MG63 (cell line): ENCODE measurements at places on chromosomes 16 and 17. TPM values are rescaled to one million over a fixed set of nuclear protein-coding genes. Genes with fewer than 3 reads are reported as not detected.

The CEP295NL gene
- 0.67 TPM in 1 of 2 replicates, not detected in the other for total RNA-seq

DNA sequence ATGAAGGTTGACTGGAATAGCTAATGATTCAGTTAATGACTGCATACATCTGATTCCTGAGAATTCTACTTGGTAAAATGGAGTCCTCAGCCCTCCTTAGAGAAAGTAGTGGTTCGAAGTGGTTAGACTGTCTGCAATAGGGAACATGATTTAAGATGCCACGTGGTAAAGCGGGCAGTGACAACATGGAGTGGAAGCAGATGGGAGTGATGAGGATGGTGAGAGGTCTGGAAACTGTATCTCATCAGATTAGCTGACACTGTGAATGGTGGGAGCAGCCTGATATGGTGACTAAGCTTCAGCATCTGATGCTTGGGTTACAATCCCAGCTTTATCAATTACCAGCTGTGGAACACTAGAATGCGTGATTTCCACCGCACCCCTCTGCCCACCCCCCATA is 8.4 kb downstream of the CDH11 start:
- no peak for DNase-seq

- DNase-seq: peak; percentile 81
These were observed 9.9 kb upstream of the RAP1GAP2 start for GRCh38 chr17:2786176-2786881.

GRCh38 chr16:66207883-66208265 is 158.6 kb upstream of the CDH5 start:
- no peak for DNase-seq

DNA sequence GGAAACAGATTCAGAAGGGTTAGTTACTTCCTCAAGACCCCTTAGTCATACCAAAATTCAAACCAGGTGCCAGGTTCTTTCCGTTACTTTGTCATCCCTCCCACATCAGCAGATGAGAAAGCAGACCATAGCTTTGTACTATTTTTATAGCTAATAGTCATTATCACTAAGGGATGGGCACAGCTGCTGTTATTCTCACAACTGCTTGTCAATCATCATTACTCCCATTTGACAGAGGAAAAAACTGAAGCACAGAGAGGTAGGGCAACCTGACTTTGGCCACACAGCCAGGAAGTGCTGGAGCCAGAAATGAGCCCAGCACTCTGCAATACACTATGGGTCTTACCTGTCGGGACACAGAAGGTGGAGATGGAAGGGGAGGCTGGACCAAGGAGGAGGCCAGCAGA is 30.0 kb downstream of the TEKT5 start:
- no peak for DNase-seq

The GJD3 gene
- total RNA-seq: not detected in 2 replicates

The KRTAP4-6 gene
- not detected in 2 replicates for total RNA-seq

GRCh38 chr16:14284371-14284770 is 213.3 kb downstream of the MRTFB start:
- no peak for DNase-seq

DNA sequence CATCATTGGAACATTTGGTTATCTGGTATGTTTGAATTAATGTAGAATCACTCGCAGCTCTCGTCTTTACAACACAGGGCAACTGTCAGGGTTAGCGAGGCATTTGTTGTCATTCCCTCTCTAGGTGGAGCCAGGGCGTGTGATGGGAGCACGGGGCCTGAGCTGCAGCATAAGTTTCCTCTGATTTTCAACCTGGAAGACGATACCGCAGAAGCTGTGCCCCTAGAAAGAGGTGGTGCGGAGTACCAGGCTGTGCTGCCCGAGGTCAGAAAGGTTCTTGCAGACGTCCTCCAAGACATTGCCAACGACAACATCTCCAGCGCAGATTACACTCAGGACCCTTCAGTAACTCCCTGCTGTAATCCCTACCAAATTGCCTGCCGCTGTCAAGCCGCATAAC is 37.2 kb downstream of the WIPI1 start:
- no peak for DNase-seq

DNA sequence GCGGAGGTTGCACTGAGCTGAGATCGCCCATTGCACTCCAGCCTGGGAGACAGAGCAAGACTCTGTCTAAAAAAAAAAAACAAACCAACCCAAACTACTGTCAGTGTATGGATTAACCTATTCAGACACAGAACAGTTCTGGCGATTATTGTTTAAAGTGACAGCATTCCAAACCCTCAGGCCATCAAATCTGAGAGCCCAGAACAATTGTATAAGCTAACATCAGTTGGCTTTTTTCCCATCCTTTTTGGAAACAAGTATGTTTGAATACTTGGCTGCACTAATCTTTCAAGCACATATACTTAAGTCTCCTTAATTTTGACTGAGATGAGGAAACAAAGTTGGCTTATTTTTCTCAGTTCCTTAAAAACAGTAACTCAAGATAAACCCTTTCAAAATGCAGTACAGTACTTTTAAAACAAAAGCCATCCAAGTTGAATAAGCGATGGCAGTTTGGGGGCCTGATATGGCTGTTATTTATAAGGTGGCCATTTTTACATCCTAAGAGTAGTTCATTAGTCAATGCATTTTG is 1.4 kb downstream of the ZSWIM7 start:
- DNase-seq: no peak

DNA sequence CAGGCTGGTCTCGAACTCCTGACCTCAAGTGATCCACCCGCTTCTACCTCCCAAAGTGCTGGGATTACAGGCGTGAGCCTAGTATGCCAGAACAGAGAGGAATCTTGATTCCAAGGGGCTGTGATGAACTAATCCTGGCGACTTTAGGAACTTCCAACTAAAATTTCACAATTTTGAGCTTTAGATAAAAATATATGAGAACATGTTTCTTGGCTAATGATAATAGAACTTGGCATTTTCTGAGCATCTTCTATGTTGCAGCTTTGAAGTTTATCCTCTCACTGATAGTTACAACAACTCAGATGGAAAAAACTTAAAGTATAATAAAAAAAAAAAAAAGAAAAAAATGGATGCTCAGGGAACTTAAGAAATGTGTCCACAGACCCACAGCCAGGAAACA is 69.8 kb upstream of the WSCD1 start:
- DNase-seq: no peak

The TRPV3 gene
- total RNA-seq: 0.07 TPM in 1 of 2 replicates, not detected in the other

DNA sequence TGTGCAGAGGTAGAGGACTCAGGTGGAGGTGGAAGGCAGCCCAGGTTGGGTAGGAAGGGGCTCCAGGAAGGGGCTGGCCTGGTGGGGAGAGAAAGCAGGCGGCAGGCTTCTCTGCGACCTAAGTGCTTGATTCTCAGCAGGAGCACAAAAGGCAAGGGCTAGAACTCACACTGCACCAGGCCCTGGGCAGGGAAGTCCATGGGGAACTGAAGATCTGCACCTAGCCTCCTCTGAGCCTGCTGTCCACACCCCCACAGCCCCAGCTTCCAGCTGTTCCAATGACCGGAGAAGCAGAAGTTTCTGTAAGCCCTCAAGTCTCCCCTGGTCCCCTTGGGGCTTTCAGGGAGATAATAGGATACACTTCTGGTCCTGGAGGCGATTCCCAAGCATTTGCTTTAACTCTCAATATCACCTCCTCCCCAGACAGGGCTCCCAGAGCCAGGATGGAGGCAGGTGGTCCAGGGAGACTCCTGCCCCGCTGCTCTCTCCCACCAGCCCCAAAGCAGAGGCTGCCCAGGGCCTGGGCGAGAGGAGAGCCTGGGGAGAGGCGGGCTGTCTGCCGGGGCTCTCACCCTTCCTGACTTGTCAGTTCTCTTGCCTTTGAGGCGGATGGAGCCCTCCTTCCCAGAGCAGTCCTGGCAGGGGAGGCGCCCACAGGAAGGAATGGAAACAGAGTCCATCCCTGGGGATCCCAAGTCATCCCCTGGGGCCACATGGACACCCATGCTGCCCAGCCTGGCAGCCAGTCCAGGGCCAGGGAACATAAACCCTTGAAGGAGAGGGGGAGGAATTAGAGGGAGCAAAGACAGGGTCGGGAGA is 126.0 kb downstream of the RBFOX3 start:
- DNase-seq: no peak

The CNGB1 gene
- not detected in 2 replicates for total RNA-seq

The GCGR gene
- not detected in 2 replicates for total RNA-seq

The PIK3R6 gene
- total RNA-seq: not detected in 2 replicates

GRCh38 chr17:42980766-42981397 is 517 bp downstream of the RUNDC1 start:
- peak; percentile 66 for DNase-seq

The SLC4A1 gene
- not detected in 2 replicates for total RNA-seq

- DNase-seq: peak; percentile 44
These were observed 9.1 kb upstream of the MSL1 start for GRCh38 chr17:40112718-40113109.
